ENCODE measurements at places on chromosomes 11 and 22. TPM values are rescaled to one million over a fixed set of nuclear protein-coding genes. Genes with fewer than 3 reads are reported as not detected.

DNA sequence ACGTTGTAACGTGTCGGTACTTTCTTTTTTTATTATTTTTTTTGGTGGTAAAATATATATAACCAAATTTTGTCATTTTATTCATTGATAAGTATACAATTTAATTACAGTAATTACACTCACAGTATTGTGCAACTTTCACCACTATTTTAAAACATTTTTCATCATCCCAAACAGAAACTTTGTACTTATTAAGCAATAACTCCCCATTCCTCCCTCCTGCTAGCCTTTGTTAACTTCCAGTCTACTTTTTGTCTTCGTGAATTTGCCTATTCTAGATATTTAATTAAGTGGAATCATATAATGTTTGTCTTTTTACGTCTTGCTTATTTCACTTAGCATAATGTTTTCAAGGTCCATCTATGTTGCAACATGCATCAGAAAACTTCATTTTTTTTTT, 58.5 kb downstream of the STIM1 start:
- no peak for DNase-seq

GRCh38 chr11:36702330-36703054, 104.5 kb upstream of the RAG2 start:
- no peak for DNase-seq

Gene TRIM48
- not detected for total RNA-seq

DNA sequence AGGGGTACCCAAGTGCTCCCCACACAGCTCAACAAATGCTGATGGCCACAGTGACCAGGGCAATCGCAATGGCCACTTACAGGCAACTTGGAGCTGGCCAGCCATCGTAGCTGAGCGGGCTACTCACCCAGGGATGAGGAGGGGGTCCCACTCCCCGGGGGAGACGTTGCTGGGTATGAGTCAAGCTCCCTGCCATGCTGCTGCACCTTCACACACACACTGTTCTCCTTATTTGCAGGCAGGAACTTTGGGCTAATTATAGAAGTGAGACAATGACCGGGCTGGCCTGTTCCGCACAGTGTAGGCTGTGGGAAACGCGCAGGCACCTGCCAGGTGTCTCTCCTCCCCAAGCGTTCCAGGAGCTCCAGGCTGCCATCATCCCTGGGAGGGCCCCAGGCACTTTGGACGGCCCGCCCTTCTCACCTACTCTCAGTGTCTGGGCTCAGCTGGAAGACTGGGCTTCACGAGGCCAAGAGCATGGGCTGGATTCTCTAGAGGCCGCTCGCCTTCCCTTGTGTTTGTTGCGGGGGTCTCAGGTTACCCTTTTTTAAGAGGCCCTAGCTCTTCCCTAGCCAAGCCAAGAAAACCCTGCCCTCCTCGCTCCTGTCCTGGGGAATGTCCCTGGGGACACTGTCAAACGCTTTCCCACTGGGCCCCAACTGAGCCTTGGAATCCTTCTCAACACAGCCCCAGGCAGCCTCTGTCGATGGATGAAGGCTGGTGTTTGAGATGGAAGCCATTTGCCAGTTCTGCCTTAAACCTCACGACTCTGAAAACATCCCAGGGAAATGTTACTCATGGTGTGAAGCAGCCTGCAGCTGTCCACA, 73.0 kb downstream of the RTL6 start:
- no peak for DNase-seq

Gene TEX12
- total RNA-seq, result 0.31 TPM

DNA sequence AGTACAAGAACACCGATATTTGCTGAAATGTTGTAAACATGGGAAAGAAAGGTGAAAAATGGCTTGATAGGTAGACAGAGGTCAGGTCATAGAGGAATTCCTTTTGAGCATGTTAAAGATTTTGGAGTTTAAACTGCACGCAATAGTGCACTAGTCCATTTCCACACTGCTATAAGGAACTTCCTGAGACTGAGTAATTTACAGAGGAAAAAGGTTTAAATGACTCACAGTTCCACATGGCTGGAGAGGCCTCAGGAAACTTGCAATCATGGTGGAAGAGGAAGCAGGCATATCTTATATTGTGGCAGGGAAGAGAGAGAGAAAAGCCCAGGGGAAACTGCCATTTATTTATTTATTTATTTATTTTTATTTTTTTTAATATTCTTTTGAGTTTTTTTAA, 5.0 kb downstream of the OR10A5 start:
- no peak for DNase-seq

GRCh38 chr22:44473166-44473565, 24.9 kb downstream of the RTL6 start:
- no peak for DNase-seq

Gene HSCB
- 12.8 TPM for total RNA-seq

Gene OR6A2
- 0.43 TPM for total RNA-seq

- peak; percentile 81 for DNase-seq
Observed at GRCh38 chr11:32333320-32333991, 101.9 kb downstream of the WT1 start.

DNA sequence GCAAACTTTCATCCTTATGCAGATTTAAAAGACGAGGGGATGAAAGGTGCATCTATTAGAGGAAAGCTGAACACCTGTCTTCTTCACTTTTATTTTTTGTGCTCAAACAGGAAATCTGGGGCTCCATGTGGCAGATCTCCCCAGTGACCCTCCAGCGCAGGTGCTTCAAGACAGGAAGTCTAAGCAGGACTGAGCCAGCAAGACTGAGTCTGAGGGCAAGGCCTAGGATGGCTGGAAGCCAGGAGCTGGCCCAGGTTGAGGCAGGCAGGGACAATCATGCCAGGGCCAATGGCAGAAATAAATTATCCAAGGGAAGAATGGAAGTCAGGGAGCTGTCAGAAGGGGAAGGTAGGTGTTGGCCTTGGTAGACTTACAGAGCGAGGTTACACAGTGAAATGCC, 101.1 kb upstream of the SPON1 start:
- no peak for DNase-seq

DNA sequence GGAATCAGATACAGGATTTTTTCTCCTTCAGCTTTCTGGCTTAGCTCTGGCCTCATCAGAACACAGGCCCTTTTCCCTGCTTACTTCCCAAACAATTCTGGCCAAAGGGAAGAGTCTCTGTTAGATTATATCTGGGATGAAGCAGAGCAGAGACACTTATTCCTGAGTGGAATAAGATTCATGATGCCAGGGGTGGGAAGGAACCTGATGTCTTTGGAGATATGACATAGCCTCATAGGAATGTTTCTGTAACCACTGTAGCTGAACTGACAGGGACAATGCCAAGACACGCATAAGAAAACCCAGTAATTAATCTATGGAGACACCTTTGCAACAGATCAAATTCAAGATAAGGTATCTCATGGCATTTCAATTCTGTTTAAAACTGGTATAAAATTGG, 177.1 kb upstream of the RAG2 start:
- no peak for DNase-seq

DNA sequence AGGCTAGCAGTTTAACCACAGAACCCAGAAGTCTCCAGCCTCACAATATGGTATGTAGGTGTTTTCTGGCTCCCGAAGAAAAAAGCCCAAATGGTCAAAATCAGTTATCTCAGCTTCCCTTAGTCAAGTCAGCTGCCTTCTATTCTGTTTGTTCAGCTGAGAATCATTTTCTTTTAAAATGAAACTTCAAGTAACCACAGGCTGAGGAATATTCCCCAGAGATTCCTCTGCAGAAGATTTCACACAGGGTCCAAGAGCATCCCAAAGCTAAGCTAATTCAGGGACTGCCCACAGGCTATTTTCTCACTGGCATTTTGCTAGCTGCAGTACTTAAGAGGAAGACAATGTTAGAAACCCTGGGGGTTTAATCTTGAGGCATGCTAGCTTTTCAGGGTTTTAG, 977.0 kb upstream of the CHORDC1 start:
- no peak for DNase-seq

DNA sequence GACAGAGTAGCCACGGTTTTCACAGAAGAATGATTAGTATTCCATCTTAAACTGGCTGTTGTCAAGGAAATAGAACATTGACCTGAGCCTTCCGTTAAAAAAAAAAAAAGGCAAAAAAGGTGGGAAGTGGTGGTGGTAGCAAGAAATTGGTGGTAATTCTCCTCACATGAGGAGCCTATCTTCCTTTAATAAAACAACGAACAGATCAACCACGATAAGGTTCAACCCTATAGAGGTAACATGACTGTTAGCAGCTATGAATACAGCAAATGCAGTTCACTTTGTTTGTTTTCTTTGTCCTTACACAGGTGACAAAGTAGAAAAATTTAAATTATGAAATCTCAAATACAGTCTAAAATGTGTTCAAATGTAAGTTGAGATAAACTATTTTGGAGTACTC, 181.6 kb downstream of the TTC28 start:
- no peak for DNase-seq

- DNase-seq, result no peak
Observed at GRCh38 chr22:26912655-26913345, 255.4 kb downstream of the MIAT start.

Gene SHANK3
- 4.4 TPM for total RNA-seq

DNA sequence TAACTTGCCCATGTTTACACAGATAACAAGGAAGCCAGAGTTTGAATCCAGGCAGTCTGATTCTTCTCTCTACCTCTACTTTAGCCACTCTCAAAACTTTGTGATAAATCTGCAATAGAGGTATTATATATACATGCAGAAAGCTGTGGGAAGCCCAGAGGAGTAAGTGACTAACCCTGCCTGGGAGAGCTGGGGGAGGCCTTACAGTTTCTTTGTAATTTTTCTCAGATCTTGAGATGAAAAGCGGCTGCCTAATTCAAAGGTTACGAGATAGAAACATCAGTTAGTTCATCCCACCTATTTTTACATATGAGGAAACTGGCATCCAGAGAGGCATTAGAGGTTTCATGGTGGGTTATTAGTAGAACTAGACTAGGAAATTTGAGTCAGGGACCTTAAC, 4.9 kb downstream of the STIM1 start:
- no peak for DNase-seq

DNA sequence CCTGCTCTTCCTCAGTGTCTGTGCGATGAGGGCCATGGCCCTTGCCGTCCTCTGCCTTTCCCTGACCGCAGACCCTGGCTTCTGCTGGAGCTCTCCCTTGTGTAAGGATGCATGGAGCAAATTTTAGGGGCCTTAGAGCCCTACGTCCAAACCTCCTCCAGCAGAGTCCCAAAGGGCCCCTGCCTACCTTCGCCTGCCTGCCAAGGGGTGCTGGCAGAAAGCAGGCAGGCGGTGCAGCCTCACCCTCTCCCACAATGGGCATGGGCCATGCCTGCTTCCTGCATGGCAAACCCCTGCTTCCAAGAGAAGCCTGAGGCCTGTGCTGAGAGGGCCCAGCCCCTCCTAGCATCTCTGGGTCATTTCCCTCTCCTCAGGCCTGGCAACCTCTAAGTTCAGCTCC, 71.3 kb upstream of the FGF3 start:
- DNase-seq, result no peak

DNA sequence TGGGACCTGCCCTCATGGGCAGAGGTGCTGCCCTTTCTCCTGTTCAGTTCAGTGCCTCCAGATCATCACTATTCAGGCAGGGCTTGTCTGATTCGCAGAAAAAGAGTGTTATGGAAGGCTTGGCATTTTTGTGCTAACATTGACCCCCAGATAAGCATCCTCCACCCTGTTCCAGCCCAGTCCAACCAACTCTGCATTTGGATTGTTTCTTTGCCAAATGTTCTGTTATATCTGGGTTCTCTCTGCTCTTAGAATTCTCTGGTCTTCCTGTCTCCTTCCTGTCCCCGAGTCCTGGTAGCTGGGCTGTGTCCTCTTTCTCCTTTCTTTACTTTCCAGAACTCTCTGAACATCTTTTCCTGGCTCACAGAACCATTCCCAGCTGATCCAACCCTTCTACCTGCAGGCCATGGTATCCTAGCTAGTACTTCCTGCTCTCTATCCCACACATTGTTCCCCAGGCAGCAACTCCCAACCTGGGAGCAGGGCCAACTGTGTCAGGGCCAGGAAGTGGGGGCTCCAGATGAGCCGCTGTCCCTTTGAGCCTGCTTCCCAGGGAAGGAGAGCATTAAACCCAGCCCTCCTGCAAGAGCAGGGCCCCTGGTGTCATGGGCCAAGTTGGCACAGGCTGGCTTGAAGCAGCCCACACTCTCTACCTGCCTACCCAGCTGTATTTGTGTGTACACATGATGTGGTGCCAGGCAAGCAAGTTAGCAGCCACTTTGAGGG, 280.7 kb upstream of the CADM1 start:
- no peak for DNase-seq

DNA sequence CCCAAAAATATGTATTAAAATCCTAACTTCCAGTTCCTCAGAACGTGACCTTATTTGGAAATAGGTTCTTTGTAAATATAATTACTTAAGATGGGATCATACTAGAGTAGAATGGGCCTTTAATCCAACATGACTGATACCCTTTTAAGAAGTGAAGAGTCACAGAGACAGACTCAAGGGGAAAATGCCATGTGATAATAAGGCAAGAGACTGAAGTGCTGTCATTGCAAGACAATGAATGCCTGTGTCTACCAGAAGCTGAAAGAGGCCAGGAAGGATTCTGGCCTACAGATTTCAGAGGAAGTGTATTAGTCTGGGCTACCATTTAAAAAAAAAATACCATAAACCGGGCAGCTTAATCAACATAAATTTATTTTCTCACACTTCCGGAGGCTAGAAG, 85.9 kb upstream of the LRRC55 start:
- no peak for DNase-seq

GRCh38 chr11:14417186-14417585, 58.2 kb upstream of the RRAS2 start:
- no peak for DNase-seq

- peak; percentile 23 for DNase-seq
Observed at GRCh38 chr11:35617687-35618496, at the start of gene FJX1. Gene FJX1, plus strand, starts transcription at chr11:35618460. Its CDS starts 177 bp downstream, at chr11:35618637.

- no peak for DNase-seq
Observed at GRCh38 chr11:112223121-112223520, 3.1 kb upstream of the PTS start.

DNA sequence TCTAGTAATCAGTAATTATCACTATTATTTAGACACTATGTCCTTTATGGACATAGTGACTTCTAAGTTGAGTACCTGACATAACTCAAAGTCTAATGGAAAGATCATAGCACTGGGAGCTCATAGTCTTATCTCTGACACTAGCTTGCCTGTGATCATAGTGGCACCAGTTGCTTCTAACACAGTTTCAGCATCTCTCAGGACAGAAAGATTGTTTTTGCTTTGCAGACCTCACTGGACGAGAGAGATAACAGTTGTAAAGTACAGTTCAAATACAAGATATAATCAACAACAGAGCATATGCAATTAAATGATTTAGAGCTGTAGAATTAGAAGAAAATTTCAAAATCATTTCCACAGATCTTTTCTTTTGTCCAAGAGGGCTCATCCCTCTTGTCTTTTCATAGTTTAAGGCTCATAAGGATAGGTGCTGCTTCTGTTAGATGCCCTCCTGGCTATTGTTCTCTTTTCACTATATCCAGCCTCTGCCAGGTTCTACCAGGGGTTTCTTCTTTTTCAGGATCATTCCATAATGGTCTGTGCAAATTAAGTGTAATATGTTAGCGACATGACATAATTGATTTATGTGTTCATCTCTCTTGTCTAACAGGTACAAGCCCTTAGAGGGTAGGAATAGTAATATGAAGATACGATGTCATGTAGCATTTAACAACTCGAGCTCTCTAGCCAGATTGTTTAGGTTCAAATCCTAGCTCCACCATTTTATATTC, 1175.4 kb upstream of the TENM4 start:
- DNase-seq, result no peak
